Inflammatory macrophage treated with lipopolysaccharide for 4 hours (primary cell): ENCODE measurements at places on chromosomes 4 and X.
A peak's percentile ranks its signal among the peaks of the same experiment; 100 is the strongest.

GRCh38 chr4:53913771-53914170, 150.6 kb downstream of the CHIC2 start:
- no peak for DNase-seq

DNA sequence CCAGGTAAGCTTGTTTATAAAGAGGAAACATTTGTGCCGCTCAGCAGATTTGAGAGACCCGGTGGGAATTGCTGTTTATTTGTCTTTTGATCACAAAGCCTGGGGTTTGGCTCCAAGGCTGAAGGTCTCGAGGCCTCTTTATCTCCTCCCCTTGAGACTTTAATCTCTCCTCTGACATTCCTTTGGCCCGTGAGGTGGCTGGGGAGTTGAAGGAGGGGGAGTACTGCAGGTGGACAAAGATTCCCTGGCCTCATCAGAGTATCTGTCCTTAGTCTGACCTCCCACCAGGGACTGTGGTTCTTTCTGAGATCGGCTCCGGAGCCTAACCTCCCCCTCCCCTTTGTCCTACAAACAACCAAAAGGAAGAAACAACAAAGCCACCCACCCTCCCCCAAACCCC, 216.5 kb downstream of the MID1IP1 start:
- no peak for DNase-seq

GRCh38 chr4:99205153-99205979, 13.7 kb downstream of the ADH6 start:
- no peak for DNase-seq

DNA sequence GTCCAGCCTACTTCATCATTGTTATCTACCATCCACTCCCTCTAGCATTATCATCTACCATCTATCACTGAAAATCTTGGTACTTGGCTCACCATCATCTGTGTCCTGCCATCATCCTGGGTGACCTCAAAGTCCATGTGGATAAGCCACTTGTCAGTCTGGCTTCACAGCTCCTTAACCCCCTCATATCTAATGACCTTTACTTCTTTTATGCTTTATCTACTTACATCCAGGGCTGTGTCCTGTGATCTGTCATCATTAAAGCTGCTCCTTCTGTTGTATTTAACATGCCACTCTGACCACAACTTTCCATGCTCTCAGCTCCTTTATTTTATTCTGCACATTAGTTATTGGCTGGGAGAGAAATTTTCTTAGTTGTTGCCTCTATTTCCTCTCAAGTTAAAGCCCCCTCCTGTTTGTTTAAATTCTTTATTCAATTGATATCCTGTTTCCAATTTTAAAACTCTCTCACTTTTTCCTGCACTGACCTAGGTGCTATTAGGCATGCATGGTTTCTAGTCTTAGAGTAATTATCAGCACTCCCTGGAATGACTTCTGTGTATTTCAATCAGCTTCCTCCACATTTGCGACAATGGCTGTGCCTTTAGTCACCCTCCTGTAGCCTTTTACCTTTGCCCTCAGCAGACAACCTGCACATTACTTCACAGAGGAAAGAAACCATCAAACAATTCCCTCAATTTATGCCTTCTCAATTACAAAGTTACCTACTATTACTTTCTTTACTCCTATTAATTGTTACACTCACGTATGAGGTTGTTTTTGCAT, 8.1 kb upstream of the FABP2 start:
- DNase-seq = no peak

DNA sequence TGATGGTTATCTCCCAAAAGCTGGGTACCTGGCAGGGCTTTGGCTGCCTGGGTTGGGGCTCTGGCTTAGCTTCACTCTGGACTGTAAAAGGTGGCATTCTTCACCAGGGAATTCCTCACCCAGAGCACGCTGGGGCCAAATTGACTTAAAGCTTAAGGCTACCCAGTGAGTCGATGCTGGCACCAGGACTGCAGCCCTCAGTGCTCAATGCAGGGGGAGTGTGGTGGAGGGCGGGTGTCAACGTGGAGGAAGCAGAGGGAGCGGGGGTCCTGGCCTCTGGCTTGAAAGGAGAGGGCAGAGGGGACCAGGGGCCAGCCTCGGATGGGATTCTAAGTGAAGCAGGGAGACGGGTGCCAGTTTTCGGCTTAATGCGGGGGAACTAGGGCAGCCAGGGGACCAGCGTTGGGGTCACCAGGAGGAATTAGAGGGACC, 446 bp upstream of the FAM50A start:
- no peak for DNase-seq

DNA sequence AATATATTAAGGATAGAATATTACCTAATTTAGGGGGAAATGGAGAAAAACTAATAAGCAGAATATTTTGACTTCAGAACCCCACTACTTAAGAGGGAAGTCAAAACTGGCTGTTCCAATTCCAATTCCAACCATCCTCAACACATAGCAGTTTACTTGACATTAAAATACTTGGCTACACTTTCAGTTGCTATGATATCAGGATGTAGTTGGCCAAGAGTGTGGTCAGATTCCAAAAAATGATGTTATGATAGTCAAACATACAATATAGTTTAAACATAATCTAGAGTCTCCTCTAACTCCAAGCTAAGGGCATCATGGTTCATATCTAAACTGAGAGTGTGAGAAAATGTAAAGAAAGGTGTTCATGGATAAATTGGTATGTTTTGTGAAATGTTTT, 16.5 kb upstream of the SMIM14 start:
- no peak for DNase-seq

DNA sequence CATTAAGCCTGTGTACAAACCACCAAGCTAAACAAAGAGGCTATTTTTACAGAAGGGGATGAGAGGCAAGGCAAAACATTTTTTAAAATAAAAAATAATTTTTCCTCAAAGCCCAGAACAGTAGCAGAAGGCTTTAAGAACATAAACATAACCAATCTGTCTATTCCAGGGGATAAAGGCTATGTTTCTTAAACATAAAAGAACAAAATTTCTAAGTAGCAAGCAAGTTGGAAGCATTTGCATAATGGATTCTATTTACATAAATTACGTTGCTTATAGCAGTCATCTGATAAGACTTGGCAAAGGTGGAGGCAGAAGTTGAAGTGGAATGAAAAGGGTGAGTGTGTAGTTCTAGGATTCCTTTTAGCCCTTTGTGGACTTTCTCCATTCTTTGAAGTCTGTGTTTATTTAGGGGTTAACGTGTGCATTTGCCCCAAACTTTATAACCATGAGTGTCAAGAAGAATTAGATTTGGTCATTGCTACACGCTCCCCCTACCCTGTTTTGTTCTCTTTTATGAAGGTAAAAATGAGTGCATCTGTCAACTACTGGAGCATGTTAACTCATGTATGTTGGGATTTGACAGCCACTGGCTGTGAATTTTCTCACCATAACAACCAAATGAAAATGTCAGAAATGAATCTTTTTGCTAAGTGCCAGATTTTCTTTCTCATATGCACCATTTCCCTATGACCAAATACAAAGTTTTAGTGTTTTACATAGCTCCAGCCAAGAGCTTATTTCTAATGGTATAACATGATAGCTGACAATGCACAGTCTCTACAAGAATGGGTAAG, 378.4 kb upstream of the IGFBP7 start:
- no peak for DNase-seq

GRCh38 chr4:139740121-139740520, 74.5 kb downstream of the MGST2 start:
- DNase-seq = no peak

GRCh38 chr4:74254386-74254785, 53.9 kb upstream of the EPGN start:
- no peak for DNase-seq

GRCh38 chrX:83145876-83146275, 362.2 kb upstream of the POU3F4 start:
- DNase-seq = no peak

DNA sequence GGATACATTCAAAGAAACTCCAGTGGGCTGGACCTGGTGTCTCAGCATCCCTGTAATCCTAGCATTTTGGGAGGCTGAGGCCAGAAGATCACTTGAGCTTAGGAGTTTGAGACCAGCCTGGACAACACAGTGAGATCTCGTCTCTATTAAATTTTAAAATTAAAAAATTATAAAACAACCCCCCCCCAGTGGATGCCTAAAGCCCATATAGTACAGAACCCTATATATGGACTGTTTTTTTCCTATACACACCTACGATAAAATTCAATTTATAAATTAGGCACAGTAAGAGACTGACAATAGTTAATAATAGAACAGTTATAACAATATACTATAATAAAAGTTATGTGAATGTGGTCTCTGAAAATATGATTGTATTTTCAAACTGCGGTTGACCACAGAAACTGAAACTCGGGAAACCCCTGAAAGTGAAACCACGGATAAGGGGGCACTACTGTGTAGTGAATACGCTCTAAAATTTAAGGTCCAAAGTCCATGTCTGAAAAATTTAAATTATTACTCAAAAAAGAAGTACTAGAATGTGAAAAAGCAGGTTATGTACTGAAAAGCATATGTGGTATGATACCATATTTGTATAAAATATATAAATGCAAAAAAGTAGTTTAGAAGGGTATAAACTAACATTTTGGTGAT, 2.0 kb downstream of the SMIM14 start:
- DNase-seq = peak; percentile 76

- no peak for DNase-seq
These were observed 63.5 kb downstream of the TIGD2 start for GRCh38 chr4:89174784-89175183.

- DNase-seq = no peak
These were observed 565.7 kb upstream of the SMIM31 start for GRCh38 chr4:164188236-164188635.

GRCh38 chr4:52588097-52588496, 71.0 kb downstream of the USP46 start:
- peak; percentile 8 for DNase-seq

GRCh38 chr4:129369361-129370010, 273.5 kb downstream of the C4orf33 start:
- no peak for DNase-seq

GRCh38 chrX:19579485-19579884, 64.2 kb upstream of the MAP3K15 start:
- peak; percentile 35 for DNase-seq

DNA sequence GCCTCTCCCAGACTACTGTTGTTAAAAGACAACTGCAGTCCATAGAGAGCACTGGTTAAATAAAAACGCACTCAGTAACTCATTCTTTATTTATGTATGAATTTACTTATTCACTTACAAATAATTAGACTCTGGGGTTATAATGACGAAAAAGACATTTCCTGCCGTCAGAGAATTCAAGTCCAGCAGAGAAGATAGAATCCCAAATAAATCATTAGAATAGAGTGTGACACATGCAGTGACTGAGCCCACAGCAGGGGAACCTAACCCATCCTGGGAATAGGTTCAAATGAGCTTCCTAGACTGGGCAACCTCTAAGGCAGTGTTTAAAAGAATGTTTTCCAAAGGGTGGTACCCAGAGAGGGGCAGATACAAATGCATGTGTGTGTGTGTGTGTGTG, 53.9 kb downstream of the FGFBP1 start:
- DNase-seq = no peak

GRCh38 chr4:73259571-73260090, 1.0 kb upstream of the ANKRD17 start:
- DNase-seq = peak; percentile 19

GRCh38 chr4:151766691-151767090, 5.9 kb upstream of the GATB start:
- no peak for DNase-seq

DNA sequence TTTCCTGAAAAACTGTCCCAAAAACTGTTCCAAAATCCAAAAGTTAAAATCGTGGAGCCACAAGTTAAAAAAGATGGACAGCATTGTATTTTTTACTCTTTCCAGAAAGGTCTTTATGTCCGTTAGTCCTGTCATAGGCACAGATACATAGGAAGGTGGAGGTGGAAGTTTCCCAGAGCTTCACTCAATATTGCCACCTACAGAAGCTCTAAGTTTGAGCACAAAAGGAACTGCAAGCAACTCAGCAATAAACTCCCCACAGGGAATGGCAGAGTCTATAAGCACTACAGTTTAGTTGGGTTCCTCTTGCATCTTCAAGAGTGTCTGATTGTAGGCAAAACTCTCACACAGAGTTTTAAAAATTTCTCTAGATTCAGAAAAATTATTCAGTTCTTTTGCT, 22.0 kb upstream of the UGT2B4 start:
- no peak for DNase-seq

DNA sequence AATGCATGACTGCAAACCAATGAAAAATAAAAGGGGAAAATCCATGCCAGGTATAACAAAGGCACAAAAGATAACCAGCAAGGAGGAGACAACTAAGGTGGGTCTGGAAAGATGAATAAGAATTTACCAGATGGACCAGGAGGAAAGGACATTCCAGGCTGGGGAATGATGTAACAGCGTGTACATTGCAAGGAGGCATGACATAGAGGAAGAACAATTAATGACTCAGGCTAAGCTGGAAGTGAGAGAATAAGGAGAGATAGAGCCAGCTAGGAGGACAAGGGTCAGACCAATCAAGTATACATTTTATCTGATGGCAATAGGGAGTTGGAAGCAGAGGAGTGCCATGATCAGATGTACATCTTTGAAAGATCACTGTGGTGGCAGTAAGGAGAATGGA, 57.0 kb downstream of the MTMR8 start:
- no peak for DNase-seq

- DNase-seq = no peak
These were observed 68.7 kb downstream of the ENPP6 start for GRCh38 chr4:184148738-184149637.

GRCh38 chr4:113635739-113636437, 125.7 kb downstream of the CAMK2D start:
- no peak for DNase-seq

DNA sequence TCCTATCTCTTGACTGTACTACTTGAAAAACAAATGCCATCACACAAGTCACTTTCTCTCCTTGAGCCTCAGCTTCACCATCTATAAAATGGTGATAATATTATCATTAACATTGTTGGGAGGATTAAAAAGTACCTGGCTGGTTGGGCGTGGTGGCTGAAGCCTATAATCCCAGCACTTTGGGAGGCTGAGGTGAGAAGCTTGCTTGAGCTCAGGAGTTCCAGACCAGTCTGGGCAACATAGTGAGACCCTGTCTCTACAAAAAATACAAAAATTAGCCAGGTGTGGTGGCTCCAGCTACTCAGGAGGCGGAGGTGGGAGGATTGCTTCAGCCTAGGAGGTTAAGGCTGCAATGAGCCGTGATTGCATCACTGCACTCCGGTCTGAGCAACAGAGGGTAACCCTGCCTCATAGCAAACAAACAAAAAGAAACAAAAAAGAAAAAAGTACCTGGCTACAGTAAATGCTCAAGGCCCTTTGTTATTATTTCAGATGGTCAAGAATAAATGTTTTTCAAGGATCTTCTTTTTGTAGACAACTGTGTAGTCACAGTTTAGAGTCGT, 120.3 kb downstream of the CHRNA9 start:
- peak; percentile 54 for DNase-seq

DNA sequence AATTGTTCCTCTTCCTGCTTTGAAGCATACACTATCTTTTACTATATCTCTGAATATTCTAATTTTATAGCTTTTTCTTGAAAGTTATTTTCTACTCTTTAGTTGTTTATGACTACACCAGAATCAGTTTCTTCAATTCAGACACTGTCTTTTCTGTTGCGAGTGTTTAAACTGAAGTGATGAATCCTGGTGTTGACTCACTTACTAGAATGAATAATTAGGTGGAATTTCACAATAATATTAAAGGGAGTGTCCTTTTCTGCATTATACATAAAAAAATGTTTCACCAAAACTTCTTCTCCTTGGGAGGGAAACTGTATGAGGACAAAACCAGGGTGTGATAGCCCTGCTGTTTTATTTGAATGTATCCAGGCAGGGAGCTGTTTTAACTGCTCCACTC, 1383.1 kb downstream of the C4orf33 start:
- no peak for DNase-seq
